Left forelimb (tissue), 1 donor: ENCODE measurements at places on chromosomes 7 and 10.

GRCh38 chr10:52316001-52316400, 1.9 kb downstream of the DKK1 start:
- no peak for DNase-seq

GRCh38 chr10:100038561-100039071, 28.9 kb upstream of the DNMBP start:
- no peak for DNase-seq

- peak; percentile 92 for DNase-seq
Observed at GRCh38 chr10:73772281-73773151, 9.3 kb upstream of the CHCHD1 start.

- DNase-seq, result no peak
Observed at GRCh38 chr7:47905076-47905920, 43.0 kb downstream of the PKD1L1 start.

- DNase-seq, result no peak
Observed at GRCh38 chr10:115043719-115044118, 49.4 kb upstream of the ATRNL1 start.
